Stimulated activated naive CD4-positive, alpha-beta T cell (primary cell): ENCODE measurements at places on chromosomes 1 and 21.

- no peak for DNase-seq
Measured at GRCh38 chr1:113978863-113979702, at the start of gene OLFML3. TSS of gene OLFML3 (plus strand) at chr1:113979474. CDS start at chr1:113979517, 43 bp downstream.

DNA sequence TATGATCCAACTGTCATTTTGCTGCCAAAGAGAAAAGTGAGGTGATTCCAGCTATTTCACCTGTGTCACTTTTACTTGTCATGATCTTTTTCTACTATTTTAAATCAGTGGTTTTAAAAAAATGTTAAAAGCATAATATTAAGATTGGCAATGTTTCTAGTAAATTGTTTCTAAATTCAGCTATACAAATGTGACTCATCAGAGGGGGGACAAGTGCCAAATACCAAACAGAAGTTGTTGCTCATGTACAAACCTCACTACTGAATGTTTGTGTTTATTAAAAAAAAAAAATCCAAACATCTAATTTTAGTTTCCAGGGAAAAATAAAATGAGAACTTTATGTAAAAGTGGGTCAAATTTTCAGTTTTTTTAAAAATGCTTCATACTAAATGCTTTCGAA is 346.2 kb upstream of the SNX7 start:
- DNase-seq, result no peak

- DNase-seq, result peak; percentile 66
Measured at GRCh38 chr1:25549273-25550154, 6.1 kb downstream of the LDLRAP1 start.

DNA sequence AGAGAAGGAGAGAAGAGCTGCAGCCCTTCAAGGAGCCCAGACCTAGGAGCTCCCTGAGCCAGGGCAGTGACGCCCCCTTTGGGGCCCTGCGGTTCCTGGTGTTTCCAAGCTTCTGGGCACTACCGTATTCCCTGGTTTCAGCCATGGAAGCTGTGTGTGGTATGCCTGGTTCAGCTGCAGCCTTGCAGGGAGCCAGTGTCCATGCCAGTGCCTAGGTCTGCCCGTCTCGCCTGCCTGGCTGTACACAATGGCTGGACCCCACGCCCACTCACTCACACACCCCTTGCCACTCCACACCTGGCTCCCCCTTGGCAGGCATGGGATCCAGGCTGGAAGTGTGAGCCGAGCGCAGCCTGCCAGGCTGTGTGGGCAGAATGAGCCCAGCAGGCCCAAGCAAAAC is 87.7 kb downstream of the ADARB1 start:
- no peak for DNase-seq

- DNase-seq, result no peak
Measured at GRCh38 chr1:214146523-214146922, 134.4 kb upstream of the SMYD2 start.

GRCh38 chr1:32361308-32361673 is 994 bp downstream of the FAM229A start:
- DNase-seq, result no peak

DNA sequence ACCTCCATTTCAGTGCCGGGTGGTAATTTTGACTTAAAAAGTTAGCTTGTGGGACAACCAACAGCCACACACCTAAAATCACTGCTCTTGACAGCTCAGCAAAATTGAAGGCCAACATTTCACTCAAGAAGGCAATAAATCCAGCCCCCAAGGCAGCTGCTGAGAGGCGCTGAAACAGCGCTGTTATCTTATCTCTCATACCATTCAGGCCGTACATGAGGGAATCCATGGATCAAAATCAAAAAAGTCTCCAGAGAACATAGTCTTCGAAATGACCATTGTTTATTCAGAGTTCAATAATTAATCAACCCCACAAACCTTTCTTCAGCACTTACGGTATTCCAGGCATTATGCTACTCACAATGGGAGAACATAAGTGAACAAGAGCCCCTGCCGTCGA is 38.5 kb downstream of the ZBTB18 start:
- DNase-seq, result no peak

GRCh38 chr1:78493451-78493850 is 2.7 kb downstream of the PTGFR start:
- DNase-seq, result no peak

DNA sequence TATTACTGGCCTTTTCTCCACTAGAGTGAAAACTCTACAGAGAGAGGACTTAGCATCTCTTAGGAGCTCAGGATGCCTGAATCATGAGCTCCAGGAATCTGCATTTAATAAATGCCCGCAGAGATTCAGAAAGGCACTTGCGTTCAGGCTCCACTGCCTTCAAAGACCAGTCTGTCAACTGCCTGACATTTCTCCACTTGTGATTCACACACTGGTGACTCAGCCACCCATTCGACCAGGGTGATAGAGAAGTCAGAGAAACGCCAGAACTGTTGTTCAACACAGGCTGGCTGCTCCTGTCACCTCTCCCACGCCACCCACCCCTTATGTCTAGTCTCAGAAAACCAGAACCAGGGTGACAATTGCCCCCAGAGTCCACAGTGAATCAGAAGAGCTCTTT is 26.9 kb upstream of the LBR start:
- no peak for DNase-seq

DNA sequence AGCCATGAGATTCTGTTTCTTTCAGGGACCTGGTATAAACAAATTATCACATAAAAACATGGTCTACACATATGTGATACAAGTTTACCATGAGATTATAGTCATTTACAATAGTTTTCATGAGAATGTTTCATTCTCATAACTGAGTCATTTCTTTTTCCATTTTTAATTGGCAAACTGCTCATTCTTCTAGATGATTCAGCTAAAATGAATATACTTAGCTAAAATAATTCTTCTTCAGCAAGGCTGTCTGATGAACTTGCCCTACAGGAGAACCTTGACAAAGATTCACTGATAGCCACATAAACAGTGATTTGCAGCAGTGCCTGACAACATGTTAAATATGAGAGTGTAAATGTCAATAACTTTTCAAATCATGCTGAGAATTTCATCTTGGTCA is 253.2 kb downstream of the FMN2 start:
- DNase-seq, result no peak

DNA sequence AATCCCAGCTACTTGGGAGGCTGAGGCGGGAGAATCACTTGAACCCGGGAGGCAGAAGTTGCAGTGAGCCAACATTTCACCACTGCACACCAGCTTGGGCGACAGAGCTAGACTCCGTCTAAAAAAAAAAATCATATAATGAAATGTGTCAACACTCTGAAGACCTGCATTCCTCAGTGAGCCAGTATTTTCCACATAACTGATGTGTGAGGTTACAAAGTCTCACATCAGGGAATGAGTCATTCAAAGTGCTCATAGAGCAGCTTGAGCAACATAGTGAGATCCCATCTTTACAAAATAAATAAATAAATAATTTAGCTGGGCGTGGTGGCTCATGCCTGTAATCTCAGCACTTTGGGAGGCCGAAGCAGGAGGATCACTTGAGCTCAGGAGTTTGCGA is 65.5 kb downstream of the CASZ1 start:
- no peak for DNase-seq

DNA sequence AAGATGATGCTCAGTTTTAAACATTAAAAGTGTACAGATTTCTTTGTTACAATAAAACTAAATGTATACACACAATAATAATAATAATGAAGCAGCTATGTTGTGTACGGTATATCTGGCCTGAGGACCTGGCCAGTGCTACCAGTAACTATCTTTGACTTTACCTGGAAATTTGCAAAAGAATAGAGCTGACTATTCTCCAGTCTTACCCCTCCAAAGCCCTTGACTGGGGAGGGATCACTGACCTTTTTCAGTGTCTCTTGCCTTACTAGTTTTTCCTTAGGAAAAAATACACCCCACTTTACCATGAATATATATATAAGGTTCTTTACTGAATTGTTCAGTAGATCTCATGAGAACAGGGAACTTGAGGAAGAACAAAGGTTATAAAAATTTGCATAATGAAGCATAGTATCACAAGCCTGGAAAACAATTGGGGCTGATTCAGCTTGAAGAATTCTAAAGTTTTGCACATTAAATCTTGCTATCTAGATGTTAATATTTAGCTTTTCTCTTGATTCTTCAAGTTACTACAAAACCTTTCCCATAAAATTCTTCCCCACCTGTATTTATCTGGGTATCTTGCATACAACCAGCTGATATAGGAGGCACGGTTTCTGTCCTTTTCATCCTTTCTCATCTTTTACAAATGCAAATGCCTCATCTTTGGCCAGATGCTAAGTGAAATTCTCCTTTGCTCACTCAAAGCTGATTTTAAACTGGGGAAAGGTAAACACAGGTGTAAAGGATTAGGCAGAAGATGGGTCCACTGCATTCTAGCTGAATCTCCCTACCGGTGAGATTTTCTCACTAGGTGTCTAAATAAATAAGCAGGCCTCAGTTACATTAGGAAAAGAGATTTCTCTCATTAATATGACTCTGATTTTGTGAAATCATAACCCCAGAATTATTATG is 25.0 kb upstream of the SLAMF1 start:
- no peak for DNase-seq

- DNase-seq, result no peak
Measured at GRCh38 chr1:52633291-52633754, 355 bp downstream of the SHISAL2A start.

DNA sequence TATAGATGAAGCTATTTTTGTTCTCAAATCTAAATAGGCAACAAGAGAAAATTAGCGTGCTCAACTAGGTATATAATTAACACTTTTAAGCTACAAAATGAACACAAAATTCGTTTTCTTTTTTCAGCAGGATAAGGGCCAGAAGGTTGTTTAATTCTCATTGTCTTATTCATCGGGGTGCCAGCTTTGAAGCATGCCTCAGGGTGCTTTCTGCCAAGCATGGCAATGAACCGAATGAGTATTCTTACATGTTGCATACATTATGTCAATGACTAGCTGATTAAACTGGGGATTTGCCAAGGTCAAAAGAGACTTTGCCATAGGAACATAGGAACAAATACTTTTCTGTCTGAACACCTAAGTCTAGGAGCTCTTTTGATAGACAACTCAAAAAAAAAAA is 102.0 kb upstream of the MAP1LC3C start:
- no peak for DNase-seq

GRCh38 chr1:27760426-27760825 is 12.6 kb upstream of the STX12 start:
- DNase-seq, result no peak

DNA sequence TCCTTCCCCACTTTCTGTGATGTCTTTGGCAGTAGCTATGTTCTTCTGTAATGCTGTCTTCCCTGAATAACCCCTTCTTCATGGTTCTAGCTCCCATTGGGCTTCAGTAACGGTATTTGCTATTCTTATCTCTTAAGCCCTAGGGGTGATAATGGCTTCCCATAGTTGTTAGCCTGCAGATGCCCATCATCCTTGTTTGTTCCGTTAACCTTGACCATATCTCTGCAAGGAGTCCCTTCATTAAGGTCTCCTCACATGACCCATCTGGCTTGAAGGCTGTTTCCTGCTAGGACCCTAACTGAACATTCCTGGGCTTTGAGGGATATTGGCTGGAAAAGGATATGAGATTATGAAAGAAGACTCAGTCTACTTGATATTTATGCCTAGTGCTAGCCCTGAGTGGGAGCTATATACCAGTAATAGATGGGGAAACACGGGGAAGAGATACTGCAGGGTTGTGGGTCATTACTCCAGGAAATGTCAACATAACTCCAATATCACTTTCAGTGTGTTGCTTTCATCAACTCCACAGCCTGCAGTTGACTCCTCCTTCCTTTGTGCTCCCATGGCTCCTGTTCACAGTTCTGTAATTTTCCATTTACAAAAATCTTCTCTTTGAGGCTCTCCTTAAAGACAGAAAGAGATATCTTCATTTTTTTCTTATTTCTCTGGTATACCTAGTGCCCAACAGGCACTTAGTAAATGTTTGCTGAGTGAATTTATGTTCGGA is 2.5 kb downstream of the MR1 start:
- DNase-seq, result no peak

- no peak for DNase-seq
Measured at GRCh38 chr1:9417695-9418094, 121.6 kb upstream of the SLC25A33 start.

DNA sequence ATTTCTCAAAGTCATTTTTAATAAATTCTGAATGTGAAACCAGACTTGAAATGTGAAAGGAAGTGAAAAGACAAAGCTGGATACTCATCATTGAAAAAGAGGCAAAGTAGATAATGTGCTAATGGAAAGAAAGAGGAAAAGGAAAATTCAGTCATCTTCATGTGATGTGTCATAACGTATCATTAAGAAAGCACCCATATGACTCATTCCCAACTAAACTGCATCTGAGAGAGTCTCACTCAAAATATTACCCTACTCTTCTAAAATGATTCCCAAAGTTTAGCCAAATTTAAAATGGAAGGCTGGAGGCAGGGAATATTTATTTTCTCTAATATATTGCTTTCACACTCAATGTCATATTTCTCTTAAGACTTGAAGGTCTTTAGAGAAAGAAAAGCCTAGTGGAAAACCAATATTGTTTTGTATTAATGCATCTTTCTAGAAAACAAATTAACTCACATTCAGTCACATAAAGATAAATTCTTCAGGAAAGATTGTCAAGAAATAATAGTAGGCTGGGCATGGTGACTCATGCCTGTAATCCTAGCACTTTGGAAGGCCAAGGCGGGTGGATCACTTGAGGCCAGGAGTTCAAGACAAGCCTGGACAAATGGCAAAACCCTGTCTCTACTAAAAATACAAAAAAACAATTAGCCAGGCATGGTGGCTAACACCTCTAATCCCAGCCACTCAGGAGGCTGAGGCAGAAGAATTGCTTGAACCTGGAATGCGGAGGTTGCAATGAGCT is 129.9 kb downstream of the SLC30A10 start:
- DNase-seq, result no peak

DNA sequence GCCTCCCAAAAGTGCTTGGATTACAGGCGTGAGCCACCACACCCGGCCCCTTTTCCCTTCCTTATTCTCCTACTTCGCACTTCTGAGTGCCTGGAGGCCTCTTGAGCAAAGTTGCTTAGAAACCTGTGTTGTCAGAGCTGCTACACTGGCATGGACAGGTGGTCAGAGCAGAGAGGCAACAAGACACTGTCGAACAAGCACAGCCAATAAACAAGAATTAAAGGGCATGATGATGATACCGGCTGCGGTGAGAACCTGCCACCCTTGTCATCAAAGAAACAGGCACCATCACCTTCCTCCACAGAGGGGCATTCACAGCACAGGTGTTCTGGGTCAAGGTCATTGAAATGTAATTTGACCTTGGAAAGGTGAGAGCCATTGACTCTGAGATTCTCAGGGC is 23.3 kb downstream of the STUM start:
- DNase-seq, result no peak

DNA sequence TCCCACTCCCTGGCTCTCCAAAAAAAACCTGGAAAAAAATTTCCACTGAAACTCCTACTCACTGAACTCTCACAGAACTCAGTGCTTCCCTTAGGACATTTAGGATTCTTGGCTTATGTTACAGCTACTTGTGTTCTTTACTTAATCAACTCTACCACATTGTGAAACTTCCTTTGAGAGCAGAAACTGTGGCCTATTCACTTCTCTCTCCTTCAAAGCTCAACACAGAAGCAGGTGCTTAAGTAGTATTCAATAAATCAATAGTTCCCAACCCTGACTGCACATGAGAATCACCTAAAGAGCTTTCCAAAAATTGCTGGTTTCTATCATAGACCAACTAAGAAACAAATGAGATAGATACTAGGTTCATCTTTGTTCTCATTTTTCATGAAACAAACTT is 67.9 kb upstream of the DMRTA2 start:
- no peak for DNase-seq
